ENCODE measurements at places on chromosomes 13 and 19.

GRCh38 chr13:48910686-48911085 lies 65.0 kb upstream of the FNDC3A start:
- DNase-seq, result no peak

GRCh38 chr13:58882516-58882915 lies 1251.0 kb downstream of the PCDH17 start:
- DNase-seq, result no peak

- peak; percentile 35 for DNase-seq
These were observed 55.7 kb downstream of the FAM216B start for GRCh38 chr13:42836930-42837690.

DNA sequence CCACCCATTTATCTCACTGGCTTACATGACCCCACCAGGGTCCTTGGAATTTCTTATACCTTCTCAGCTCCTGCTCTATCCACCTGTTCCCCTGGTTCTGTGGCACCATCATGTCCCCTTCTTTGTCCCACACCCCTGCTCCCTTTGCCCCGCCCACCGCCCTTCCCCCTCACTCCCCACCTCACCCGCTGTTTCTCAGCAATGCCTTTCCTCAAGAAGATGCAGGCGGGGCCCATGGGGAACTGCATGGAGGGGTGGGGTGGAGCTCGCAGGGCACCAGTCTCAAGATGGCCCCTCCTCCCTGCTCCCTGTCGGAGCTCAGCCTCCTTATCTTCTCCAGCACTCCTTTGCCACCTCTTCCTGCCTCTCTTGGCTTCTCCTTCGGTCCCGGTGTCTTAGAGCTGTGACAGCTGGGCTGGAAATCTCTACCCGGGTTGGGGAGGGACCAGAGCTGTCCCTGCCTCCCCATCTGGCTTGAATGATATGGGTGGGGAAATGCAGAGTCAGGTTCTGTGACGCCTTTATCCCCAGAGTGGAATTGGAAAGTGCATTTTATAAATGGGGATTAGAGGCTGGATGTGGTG lies at the start of gene CABP5:
CABP5 (minus strand) TSS at position 405 of the 584 bp plus-strand sequence; CDS start at position 248, 157 bp downstream.
- no peak for DNase-seq

- DNase-seq, result peak; percentile 91
These were observed 772.0 kb downstream of the DIAPH3 start for GRCh38 chr13:59391696-59392095.

GRCh38 chr19:33291623-33292534 lies 10.5 kb downstream of the CEBPA start:
- no peak for DNase-seq

DNA sequence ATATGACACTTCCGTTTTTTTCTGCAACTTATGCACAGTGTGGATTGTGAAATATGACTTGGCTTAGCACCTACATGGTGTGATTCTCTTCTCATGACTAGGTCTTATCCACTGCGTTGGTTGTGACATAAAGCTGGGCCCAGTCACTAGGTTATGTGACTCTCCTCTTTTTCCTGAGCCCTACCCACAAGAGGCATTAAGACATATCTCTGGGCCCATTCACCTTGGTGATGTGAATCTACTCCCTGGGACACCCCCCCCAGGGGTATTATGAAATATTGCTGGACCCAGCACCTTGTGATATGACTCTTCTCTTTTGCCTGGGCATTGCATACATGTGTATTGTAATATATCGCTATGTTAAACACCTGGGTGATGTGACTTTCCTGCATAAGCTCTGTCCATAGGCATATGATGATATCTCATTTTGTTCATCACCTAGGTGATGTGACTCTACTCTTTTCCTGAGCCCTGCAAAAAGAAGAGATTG lies 85.8 kb upstream of the ZNF43 start:
- no peak for DNase-seq

DNA sequence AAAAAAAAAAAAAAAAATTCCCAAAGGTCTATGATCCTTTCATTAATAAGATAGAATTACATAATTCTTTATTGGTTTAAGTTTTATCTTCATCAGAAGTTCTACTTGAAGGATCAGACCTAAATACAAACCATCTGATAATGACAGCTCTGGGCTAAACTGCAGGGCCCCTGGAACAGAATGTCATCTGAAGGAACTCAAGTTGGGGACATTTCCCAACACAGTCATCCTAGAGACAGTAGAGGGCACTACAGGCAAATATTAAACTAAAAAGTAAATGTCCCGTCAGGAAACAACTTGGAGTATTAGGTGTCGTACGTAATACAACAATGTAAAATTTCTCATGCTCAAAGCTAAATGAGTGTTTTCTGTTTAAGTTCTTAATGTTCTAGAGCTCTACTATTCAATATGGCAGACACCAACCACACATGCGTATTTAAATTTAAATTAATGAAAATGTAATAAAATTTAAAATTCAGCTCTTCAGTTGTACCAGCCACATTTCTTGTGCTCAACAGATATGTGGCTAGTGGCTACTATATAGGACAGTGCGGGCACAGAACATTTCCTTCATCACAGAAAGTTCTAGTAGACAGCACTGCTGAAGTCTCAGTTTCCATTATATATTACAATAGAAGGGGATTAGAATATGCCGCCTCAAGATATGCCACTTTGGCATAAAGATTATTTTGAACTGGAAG lies 21.8 kb upstream of the NAXD start:
- DNase-seq, result peak; percentile 77

DNA sequence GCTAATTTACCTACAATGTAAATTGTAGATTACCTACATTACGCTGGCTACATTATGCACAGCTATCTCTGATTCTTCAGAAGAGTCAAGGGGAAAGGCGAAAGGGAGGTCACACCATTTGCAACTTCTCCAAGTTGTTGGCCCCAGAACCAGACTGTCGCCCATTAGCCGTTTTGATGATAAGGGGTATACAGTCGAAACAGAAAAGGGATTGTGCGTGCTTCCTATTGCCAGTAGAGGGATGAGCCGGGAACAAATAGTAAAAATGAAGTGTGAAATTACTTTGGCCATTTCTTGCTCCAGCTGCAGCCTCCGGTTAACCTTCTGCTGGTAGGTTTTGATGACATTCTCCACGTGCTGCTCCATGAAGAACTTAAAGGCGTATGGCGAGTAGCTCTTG lies 73.8 kb downstream of the LATS2 start:
- no peak for DNase-seq

GRCh38 chr13:36891752-36892151 lies 28.3 kb downstream of the SMAD9 start:
- DNase-seq, result no peak

DNA sequence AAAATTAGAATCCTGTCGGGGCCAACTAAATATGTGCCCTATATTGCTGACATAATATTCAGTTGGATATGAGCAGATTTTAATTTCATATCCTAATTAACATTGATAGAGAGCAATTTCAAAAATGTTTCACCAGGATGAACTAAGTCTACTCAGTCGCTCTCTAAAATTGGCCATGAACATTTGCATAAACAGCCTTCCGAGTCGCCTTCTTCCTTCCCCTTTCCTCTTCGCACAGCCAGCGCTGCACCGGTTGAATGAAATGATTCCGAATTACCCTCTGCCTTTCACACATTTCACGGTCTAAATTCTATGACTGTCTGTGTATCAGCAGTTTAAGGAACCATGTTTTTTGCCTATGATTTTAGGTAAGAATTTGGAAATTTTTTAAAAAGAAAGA lies 413.7 kb downstream of the LIG4 start:
- no peak for DNase-seq

- DNase-seq, result no peak
These were observed 7.8 kb downstream of the MIR17HG start for GRCh38 chr13:91355099-91355825.

DNA sequence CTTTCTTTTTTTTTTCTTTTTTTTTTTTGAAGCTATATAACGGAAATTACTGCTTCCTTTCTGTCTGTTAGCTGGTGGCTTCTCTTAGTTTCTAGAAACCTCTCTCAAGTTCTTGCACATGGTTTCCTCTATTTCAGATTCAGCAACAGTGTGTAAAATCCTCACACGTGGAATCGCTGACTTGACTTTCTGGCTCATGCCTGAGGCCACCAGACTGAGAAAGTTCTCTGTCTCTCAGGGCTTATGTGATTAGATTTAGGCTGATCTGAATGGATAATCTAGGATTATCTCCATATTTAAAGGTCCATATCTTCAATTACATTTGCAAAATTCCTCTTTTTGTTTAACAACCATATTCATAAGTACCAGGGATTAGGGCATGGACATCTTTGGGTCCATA lies 856.3 kb upstream of the SLITRK6 start:
- no peak for DNase-seq

- no peak for DNase-seq
These were observed 246.1 kb upstream of the DACH1 start for GRCh38 chr13:72113076-72113475.

DNA sequence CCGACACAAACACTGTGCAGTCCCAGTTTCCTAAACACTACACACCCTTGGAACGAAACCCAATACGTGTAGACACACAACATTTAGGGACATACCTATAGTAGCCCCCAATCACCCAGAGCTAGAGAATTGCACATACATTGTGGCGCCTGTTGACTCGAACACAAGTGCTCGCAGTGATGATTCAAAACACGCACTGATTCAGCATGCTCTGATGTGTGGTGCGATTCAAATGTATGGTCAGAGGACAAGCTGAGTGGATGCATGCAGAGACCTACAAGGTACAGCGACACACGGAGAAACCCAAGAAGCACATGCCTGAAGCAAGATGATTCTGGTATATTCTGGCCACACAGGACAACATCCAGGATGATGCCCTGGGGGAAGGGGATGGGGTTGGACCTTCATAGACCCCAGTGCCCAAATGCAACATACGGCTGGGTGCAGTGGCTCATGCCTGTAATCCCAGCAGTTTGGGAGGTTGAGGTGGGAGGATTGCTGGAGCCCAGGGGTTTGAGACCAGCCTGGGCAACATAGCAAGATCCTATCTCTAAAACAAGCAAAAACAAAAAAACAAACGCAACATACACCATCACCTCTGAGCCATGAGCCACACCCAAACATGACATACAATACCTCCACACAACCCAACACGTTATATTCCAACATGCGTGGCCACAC lies 997 bp upstream of the KCNN4 start:
- no peak for DNase-seq

- DNase-seq, result no peak
These were observed 351.4 kb downstream of the KCNRG start for GRCh38 chr13:50366488-50367174.

GRCh38 chr19:11587302-11587974 lies 9.8 kb upstream of the ZNF627 start:
- DNase-seq, result peak; percentile 85

DNA sequence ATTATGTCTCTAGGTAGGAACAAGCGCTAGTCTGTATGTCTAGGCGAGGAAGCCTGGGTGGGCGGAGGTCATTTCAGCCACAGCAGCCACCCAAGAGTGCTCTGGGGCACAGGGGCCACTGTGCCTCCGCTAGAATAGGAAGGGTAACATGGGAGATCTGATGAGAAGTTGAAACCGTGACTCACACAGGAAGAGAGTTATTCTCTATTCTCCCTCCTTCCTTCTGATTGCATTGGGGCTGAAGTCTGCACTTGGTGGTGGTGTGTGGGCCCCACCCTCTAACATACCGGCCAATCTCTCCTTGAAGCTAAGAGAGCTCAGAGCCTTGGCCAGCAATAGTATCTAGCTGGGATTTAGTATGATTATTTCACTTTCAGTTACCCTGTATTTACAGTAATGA lies 20.3 kb upstream of the GGACT start:
- DNase-seq, result no peak

- DNase-seq, result no peak
These were observed 1390.7 kb downstream of the SLITRK5 start for GRCh38 chr13:89061821-89062220.

GRCh38 chr19:14115756-14116155 lies 1.8 kb downstream of the PRKACA start:
- DNase-seq, result no peak

GRCh38 chr19:43776286-43776685 lies 4.5 kb downstream of the KCNN4 start:
- DNase-seq, result no peak

DNA sequence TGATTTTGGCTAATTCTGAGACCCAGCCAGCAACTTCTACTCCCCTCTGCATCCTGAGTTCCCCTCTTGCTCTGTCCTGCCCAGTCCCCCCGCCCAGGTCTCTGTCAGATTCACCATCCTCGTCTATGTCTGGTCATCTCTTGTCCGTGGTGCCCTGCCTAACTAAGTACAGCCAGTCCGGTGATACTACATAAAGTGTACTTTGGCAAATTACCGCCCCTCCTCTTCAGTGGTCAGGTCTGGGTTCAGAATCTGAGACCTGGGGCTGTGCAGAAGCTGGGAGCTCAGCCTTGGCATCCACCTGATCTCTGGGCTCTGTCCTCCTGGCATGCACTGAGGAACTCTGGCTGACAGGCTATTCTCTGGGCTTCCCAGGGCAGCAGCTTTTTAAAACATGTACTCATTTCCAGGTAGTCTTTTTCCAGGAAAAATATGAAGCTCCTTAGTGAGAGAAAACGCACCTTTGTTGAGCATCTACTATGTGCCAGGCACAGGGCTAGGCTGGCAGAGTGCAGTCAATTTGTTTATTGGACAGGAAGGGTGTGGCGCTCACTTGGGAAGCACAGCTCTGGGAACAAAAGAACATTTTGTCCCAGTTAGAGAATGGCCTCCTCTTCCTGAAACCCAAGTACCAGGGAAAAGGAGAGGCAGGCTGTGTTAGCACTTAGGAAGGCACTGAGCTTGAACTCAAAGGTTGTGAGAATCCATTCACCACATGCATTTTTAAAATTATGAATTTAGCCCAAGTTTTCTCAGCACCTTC lies 88.9 kb downstream of the TSHZ3 start:
- DNase-seq, result no peak

- DNase-seq, result peak; percentile 92
These were observed 36.4 kb upstream of the IGFL4 start for GRCh38 chr19:46076951-46077814.

DNA sequence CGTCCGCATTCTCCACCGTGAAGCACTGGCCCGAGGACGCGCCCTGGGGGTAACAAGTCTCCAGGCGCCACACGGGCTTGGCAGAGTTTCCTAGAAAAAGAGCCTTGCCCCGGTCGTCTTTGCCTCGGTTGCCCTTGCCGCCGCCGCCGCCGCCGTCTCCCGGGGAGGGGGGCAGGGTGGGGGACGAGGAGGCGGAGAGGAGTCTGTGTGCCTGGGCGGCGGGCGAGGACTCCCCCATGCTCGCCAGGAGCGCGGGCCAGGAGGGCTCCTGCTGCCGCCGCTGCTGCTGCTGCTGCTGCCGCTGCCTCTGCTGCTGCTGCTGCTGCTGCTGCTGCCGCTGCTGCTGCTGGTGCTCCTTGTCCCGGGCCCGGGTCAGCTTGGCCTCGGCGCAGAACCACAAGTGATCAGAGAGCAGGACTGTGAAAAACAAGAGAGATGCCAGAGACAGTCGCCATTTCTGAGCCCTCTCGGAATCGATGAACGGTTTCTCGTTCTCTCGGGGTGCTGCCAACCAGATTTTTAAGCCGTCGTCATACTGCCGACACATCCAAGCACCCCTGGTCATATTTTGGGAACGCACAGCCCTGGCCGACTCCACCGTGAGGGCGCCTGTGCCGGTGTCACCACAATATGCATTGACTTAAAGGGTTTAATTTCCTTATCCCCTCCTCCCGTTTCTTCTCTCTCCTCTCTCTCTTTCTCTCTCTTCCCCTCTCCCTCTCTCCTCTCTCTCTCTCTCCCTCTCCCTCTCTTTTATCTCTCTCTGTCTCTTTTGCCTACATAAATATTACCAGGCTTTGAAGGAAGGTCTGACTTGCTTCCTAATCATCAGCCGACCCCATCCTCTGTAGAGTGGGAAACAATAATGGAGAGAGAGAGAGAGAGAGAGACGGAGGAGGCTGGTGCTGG lies 349.1 kb downstream of the LIG4 start:
- DNase-seq, result peak; percentile 80

GRCh38 chr13:34926508-34926907 lies 15.6 kb upstream of the NBEA start:
- DNase-seq, result peak; percentile 64
